Stimulated activated CD4-positive, alpha-beta T cell treated with anti-CD3 and anti-CD28 coated beads, TNF-alpha, amount 100 ng/mL, for 48 hours (primary cell): ENCODE measurements at places on chromosomes 16 and 17.

DNA sequence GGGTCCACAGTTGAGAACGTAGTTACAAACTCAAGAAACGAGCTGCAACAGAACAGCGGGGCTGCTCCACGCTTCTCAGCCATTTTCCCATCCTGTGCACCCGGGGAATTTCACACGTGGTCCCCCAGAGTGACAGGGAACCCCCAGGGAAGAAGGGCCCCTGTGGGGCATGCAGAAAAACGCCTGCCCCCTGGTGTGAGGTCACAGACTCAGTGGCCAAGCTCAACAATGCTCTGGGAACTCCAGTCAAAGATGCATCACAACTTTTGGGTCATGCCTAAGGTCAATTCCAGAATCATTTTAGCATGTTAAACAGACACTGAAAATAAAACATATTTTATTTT, 115.4 kb downstream of the ZNF778 start:
- DNase-seq: no peak

DNA sequence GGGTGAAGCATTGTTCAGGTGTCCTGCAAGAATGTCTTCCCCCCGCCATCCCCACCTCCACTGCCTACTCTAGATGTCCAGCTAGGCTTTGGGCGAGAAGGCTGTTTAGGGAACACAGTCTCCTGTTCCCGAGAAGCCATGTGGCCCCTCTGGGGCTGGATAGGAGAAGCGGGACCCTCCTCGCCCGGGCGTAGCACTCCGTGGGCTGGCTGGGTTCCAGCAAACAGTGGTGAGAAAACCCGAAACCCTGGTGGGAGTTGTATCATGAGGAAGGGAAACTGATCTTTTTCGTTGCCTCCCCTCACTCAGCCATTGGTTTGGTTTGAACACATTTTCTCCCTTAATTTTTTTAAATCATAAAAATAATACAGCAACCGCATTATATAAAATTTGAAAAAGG, 56.6 kb downstream of the IRF8 start:
- DNase-seq: no peak

DNA sequence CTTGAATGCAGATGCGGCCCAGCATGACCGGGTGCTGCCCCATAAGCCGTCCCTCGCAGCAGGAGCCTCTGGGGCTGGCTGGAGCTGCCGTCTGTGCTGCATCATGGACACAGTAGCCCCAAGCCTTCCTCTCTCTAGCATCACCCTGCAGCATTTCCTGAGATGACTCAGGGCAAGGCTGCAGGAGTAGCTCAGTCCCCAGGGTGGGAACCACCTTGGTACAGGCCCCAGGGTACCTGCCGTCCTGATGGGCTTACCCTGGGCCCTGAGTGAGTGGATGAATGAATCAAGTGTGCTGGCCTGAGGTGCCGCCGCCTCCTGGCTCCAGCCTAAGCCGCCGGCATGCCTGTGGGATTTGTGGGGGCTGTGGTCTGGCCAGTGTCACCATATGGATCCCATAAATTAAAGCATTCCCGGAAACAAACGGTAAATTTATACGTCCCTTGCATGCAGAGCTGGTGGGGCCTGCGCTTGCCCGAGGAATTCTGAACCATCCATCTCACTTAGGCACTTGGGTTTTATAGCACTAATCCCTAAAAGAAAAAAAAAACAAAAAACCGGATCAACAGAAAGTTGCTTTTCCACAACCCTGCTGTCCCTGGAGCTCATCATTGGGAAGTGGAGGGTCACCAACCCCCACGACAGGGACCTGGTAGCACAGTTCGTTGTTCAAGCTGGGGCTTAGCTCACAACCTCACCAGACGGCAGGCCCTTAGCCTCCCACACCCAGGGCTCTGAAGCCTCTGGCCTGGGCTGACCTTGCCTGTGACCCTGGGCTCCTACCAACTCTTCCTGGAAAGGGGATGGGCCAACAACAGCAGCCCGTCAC, 242.6 kb upstream of the CIBAR2 start:
- no peak for DNase-seq

DNA sequence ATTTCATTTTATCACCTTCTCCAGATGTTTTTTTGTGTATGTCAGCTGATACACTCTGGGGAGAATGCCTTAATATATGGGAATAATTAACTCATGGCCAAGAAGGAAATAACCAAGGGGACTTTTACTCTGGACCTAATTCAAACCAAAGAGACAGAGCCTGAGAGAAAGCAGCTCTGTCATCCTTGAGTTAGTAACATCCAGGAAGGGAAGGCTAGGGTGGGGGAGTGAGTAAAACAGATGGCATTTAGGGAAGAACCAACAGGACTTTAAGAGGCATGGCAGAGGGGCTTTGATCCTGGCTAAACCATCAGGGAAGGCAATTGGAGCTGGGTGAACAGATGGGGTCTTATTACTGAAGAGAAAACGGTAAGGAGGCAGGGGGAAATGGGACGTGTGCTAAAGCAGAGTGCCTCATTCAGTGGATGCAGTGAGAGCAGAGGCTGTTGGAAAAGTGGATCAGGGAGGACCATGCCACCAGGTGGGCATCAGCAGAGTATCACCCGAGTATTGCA, 2.5 kb upstream of the SMPD3 start:
- no peak for DNase-seq

DNA sequence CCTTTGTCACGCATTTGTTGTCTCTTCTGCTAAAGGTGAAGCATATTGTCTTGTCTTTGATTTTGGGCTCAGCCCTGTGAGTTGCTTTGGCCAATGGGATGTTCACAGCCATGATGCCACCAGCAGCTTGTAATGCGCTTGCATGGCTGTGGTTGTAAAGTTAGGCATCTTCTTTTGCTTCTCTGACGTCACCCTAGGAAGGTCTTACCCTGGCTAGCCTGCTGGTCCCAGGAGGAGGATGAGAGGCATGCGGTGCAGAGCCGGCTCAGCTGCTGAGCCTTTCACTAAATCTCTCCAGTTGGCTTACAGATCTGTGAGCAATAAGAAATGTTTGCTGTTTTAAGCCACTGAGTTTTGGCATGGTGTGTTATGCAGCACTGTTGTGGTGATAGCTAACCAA, 40.8 kb downstream of the IRX6 start:
- no peak for DNase-seq
